ENCODE measurements at places on chromosomes 1 and 21.

DNA sequence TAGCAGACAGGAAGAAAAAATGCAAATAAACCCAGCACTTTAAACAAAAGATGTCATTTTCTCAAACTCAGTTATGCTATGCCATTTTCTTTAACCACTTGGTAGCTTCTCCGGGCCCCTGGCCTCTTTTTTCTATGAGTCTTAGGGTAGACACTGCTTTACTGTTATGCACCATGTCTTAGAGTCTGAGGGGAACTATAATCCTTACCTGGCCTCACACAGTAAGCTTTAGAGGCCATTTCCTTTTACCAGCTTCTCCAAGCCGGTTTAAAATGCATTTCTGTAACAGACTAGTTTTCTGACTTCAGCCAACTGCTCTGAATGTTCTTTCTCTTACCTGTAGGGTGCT, 73.7 kb upstream of the EDEM3 start:
- DNase-seq = no peak

DNA sequence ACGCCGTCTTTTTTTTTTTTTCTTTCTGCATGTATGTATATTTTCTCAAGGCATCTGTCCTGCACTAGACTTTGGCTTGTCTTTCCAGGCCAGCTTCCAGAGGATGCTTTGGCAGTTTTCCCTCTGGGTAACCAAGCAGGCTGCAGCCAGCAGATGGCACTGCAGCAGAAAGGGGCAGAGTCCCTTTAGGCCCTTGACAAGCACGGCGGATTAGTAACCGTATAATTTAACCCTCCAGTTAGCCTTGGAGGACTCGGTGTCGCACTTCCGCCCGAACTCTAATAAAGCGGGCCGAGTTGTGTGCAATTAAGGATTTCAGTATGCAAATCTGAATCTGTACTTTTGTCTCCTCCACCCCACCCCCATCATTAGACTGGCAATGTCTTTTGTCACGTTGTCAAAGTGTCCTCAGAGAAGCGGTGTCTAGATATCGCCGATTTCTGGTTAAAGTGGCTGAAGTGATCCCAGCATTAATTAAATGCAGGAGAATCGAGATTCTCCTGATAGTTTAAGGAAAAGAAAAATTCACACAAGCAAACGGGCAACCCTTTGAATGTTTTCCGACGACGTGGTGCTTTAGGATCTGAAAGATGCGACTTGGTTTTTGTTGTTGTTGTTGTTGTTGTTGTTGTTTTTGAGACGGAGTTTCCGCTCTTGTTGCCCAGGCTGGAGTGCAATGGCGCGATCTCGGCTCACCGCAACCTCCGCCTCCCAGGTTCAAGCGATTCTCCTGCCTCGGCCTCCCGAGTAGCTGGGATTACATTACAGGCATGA, 1.1 kb upstream of the TMEM167B start:
- DNase-seq = no peak

GRCh38 chr1:168410464-168410863, 129.8 kb downstream of the TBX19 start:
- no peak for DNase-seq

DNA sequence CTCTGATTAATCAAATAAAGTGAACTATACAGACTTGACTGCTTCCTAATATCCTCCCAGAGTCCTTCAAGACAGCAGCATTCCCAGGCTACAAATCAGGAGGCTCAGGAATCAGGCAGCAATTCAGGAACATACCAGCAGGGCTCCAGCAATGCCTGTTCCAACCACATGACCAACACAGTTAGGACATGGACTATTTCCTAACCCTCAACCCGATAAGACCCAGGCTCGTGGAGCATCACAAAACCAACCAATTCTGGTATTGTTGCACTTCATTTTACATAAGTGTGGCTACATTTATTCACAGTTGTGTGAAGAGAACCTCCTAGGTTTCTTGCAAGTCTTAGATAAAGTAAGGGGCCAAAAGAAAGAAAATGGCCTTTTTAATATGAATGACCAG, 546.2 kb upstream of the ADGRL2 start:
- DNase-seq = no peak

DNA sequence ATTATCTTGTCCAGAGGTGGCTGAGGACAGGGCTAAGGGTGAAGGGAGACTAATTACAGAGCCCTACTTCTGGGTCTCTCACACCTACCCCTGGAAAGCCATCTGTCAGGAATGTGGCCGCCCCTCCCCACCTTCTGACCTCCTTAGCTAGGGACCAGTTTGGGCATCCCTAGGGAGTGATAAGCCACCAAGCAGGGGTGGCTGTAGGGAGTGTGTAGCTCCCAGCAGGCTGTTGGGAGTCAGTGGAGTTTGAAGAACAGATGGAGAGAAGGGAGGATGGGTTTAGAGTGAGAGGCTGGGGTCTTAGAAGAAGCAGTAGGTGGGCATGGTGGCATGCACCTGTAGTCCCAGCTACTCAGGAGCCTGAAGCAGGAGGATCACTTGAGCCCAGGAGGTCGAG, 808 bp upstream of the SERINC2 start:
- no peak for DNase-seq

DNA sequence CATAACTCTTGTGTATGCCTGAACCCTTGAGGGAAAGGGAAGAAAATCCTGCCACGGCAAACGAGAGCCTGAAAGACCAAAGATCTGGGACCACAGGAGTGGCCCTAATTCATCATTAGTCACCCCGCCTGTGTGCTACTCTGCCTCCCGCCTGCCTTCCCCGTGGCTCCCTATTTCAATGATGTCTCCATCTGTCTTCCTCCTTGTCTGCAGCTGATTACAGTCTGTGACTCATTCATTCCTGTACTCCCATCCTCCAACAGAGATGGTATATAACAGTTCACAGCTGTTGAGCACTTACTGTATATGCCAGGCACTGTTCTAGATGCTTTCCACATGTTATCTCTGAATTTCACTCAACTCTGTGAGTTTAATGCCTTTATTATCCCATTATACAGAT, 96.6 kb downstream of the SEC16B start:
- DNase-seq = peak; percentile 11

DNA sequence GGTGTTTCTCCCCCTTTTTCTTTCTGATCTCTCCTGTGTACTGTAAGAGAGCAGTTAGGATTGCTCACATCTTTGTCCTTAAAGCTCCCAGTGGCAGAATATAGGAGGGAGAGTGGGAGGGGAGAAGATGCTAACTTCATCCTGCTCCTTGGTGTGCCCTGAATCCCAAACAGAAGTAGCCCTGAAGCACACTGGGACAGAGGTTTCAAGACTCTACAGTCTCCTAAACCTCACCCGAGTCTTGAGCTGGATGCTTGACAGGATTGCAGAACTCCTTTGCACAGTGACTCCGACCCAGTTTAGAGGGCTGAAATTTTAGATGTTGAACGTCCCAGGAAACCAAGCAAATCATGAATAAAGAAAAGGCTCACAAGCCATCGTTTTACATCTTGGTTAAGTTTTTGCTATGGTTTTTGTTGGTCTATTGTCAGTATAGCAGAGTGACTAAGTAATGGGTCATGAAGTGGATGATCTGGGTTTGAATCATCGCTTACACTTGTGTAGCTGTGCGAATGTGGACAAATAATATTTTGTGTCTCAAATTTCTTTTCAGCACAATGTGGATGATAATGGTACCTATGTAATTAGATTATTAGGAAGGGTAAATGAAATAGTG, 37.5 kb downstream of the XCL2 start:
- no peak for DNase-seq

- no peak for DNase-seq
Observed at GRCh38 chr21:43639470-43640353, 19.6 kb downstream of the HSF2BP start.

- DNase-seq = no peak
Observed at GRCh38 chr1:200901796-200902444, 7.2 kb downstream of the INAVA start.

DNA sequence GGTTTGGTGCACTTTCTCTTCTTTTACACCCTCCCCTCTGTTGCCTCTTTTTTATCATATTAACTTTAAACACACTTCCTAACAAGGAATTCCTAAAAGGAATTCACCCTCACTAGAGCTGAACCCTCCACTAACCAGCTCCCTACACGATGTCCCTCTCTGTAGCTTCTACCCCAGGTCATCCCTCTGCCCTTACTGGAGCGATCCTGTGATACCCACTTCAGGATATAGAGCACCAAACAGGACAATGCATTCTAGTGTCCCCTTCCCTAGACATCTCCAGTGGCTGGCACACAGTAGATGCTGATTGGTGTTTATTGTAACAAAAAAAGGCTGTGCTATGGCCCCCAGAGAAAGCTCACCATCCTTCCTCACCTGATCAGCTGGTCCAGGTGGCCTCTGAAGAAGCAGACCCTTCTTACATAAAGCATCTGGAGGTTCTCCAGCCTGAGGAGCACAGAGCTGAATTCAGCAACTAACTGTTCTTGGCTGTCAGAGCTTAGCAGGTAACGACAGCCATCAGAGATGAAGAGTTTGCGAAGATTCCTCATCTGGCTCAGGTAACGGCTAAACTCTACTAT, 1.4 kb downstream of the PRAMEF18 start:
- DNase-seq = no peak

DNA sequence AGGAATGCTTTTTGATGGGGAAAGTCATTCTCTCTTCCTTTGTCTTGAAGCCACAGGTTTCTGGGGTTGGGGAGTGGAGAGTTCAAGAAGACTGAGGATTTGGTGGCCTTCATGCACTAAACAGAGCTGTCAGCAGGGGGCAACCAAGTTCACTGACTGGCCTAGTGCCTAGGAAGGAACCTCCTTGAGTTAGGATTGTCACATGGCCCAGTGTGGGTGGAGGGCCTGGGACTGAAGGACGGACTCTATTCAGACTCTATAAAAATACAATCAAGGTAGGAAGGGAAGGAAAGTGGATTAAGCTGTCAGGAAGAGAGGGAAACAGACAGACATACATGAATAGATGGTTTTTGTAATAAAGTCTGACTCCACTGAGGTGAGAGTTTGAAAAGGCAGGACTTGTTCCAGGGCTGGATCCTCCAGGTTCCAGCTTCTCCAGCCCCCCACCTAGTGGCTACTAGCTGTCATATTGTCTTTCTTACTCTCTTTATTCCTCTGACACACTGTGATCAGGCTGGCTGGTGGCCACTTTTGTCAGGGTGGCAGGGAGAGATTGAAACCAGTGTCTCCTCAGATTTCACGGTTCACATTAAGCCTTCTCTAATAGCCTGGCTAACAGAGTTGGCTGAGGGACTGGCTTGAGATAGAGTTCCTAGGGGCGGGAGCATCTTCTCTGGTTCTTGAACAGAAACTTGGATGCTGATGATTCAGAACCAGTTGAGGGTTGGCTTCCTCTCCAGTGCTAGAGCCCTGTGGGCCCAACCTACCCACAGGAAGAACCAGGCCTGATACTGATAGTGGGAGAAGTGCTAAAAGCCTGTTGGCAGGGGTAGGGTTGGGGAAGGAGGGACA, 4.1 kb upstream of the SH3BGRL3 start:
- DNase-seq = no peak

- peak; percentile 19 for DNase-seq
Observed at GRCh38 chr1:109425391-109426280, 612 bp downstream of the PSMA5 start.

DNA sequence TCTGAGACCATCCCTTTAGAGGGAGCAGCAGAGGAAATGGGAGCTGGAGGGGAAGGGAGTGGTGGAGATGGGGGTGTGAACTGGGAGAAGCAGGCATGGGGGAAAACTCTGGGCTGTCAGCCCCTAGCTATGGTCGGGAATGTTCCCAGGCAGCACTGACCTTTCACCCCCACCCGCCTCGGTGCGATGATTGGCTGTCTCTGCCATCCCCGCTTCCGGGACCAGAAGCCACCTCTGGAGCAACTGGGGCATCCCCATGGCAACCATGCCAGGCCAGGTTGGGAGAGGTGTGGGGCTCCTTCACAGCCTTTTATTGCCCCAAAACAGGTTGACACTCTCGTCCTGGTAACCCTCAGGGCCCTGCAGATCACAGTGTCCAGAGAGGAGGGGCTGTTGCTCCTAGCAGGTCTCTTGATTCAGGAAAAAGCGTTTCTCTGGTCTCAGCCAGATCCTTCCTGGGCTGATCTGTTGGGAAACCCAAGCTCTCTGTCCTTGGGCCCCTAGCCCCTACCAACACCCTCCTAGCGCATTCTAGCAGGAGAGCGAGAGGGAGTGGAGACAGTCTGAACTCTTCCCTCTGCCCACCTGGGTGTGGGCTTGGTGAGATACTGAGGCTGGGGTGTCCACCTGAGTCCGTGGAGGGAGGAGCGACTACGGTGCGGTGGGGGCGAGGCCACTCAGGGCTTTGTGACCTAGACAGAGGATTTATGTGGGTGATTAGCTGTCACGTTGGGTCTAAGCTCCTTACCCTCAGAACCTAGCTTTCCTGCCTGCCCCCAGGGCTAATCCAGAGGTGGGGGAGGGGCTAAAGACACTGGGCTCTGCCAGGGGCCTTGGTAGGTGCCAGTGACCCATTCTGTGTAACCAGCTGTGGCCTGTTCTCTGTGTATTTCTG, 12.2 kb upstream of the SLC6A9 start:
- no peak for DNase-seq

- DNase-seq = peak; percentile 48
Observed at GRCh38 chr1:59505596-59506028, 208.7 kb downstream of the FGGY start.

DNA sequence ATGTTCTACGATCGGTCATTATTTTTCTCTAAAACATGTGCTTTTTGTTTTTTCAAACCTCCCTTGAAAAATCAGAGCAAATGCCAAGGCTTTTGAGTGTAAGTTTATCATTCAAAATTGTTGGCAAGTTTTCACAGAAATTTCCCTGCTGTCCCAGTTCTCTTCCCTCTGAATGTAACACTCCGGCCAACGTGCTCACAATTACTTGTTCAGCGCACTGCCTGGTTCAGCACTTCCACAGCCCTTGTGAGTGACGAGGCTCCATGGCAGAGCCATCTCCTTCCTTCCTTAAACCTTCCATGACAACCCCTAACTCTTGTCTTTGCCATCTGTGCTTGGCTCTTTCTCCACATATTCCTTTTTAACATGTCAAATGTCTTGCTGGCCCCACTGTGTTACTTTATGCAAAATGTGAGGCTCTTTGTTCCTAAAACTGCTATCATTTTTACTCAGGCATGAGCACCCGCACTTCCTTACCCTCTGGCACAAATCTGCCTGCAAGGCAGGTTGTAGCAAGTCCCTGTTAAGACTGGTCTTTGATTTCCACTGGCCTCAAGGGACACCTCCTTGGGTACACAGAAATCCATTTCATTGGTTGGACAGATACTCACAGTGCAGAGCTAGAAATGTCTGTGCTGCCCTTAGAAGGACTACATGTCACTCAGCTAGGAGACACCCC, 142.8 kb downstream of the HUNK start:
- DNase-seq = no peak

DNA sequence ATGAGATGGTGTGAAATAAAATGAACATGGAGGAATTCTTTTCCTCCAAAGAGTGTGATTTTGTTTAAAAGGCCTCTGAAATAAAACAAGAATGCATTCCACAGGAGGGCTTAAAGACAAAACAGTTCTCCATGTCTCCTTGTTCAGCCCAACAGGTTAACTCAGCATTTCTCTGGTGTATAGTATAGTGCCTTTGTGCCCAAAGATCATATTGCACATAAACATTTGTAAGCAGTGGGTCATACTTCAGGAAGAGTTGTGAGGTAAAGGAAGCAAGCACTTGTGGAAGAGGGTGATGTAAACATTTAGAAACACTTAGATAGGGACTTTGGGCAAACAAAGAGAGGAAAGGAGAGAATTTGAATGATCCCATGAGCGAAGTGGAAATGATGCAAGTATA, 433.9 kb downstream of the SIPA1L2 start:
- no peak for DNase-seq

Data from retinal pigment epithelial cell (primary cell).